ENCODE measurements at places on chromosomes 7 and 10.

- DNase-seq: no peak
These were observed 1.6 kb upstream of the ANKRD2 start for GRCh38 chr10:97570789-97571471.

DNA sequence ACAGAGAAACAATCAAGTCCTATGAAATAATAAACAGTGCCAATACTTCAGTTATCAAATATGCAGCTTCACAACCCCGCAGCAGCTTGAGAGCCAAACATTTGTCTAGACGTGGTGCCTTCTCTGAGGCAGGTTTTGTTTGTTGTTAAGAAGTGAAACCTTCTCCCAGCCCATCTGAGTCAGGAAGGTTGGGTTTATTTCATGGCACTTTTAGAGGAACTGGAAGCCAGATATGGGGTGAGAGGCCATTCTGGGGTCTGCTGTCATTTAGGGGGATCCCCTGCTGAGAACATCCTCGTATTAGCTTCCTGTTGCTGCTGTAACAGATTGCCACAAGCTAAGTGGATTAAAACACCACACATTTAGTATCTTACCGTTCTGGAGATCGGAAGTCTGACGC lies 113.6 kb downstream of the GRK5 start:
- no peak for DNase-seq

GRCh38 chr10:132738454-132739224 lies 47.3 kb downstream of the NKX6-2 start:
- no peak for DNase-seq

- no peak for DNase-seq
These were observed 18.8 kb downstream of the TMEM196 start for GRCh38 chr7:19754521-19755116.

GRCh38 chr7:13286916-13287315 lies 599.5 kb downstream of the ARL4A start:
- no peak for DNase-seq

DNA sequence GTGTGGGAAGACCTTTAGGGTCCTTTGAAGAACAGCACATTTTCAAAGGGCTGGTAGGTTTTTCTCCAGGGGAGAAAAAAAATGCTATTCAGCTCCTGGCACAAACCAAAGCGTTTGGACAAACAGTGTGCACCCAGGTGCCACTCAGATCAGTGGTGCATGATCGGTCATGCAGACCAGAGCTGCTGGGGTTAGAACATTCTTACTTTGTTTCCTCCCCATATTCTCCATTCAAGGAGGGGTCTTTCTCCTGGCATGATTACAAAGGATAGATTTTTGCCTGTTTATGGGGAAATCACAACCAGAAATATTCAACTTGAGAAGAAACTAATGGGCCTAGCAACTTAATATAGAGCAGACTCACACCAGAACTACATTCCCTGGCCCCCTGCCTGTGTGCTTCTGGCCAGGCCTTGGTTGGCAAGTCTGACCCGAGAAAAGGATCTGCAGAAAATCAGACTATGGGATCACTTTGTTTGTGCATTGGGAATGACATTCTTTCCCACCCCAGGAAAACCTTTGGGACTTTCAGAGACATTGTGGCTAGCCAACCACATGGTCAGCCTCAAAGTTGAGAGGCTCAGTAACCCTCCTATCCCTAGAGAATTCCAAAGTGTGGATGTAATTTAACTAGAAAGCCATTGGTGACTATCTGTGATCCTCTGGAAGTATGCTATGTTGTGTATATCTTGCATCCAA lies 82.3 kb upstream of the FGL2 start:
- DNase-seq: no peak

DNA sequence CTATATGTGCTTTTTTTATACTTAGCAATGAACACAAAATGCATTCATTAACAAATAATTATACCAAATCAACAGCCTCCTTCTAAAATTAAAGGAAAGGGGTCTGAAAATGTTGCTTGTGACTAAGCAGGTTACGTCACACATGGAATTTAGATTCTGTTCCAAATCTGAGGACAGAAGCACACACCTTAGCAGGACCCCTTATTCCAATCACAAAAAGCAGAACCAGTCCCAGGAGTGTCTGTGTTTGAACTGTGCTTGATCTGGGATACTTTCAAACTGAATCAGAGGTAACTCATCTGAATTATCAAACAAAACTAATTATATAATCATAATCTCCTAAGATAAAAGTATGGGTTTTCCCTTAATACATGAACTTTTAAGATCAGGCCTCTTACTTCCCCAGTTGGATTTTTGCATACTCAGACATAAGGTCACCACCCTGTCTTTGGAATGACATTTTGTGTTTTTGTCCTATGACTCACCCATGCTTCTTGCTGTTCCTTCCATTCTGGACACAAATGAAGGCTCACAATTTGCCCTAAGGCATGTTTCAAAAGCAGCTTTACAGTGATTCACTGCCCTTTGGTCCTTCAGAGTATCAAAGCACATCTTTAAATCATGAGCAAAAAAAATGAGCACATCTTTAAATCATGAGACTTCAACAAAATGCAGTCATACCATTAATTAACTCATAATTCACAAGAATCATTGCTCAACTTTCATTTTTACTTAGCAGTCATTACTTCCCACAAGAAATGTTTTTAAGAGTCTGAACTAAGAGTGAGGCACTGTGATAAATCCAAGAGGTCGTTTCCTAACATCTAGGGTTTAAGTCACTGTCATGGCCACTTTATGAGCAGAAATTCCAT lies 35.5 kb downstream of the SEMA3C start:
- DNase-seq: no peak

- DNase-seq: no peak
These were observed 91.4 kb upstream of the NEBL start for GRCh38 chr10:20988357-20988983.

DNA sequence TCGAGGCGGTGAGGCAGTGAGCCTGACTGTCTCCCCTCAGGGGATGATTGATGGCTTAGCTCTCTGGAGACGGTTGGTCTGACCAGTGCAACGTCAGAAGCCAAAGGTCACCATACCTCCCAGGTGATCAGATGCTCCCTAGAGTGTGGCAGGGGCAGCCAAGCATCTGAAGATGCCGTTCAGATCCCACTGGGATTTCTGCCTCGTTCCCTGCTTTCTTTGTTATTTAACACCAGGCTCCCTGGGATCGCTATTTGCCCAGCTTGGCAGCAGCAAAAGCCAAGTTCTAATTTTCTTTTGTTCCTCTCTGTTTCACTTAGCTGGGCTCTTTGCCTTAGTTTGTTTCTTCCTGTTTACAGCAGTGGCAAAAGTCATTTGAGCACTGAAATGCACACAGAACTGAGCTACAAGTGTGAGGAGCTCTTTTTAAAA lies 53.5 kb upstream of the SVIL start:
- DNase-seq: no peak

DNA sequence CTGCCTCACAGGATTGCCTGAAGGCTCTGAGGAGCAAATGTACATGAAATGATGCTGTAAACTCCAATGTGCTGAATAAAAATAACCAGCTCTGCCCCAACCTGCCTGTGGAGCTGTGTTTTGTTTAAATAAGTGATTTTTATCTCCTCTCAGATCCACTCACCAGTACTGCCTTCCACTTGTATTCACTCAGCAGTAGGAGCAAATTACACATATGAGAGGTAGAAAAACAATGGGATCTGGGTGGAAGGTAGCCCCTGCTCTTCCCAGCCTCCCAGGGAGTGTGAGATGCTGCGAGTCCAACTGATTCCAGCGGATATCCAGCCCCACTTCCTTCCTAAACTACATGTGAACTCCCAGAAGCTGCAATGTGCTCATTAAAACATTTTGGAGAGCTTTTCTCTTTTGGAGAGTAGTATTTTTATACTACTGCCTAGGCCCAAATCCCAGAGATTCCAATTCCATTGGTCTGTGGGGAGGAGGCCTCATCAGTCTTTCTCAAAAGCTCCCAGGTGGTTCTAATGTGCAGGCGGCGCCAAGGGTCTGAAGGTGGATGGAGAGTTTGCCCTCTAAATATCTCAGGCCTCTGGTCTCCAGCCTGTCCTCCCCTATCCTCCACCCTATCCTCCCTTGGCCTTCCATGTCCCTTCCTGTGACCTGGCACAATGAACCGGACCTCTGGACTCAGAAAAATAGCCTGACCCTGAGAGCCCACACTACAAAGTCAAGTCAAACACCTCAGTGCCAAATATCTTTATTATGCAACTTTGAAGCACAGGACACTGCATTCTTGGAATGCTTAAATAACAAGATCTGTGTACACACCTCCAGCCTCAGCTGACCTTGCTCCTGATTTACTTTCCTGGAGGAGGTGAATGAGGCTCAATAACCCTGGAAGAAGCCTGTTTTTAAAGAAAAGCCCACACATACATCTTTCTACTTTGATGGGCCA lies 46.2 kb downstream of the CPVL start:
- DNase-seq: no peak

DNA sequence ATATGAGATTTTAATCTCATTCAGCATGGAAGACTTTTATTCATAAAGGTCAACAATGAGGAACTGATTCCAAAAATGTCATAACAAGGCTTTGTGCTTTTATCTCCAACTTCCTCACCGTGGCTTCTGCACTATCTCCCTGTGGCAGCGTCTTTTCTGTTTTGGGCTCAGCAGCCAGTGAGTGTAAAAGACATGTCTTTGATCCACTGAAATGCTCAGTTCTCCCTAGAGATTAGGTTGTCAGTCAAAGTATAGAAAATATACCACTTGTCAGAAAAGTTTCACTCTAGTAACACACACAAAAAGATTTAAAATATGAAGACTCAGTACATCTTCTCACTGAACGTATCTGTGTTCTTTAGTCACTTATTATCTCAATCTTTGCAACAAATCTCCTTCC lies 901.8 kb upstream of the ZWINT start:
- no peak for DNase-seq

- no peak for DNase-seq
These were observed 99.0 kb downstream of the CAMK1D start for GRCh38 chr10:12448340-12448728.

DNA sequence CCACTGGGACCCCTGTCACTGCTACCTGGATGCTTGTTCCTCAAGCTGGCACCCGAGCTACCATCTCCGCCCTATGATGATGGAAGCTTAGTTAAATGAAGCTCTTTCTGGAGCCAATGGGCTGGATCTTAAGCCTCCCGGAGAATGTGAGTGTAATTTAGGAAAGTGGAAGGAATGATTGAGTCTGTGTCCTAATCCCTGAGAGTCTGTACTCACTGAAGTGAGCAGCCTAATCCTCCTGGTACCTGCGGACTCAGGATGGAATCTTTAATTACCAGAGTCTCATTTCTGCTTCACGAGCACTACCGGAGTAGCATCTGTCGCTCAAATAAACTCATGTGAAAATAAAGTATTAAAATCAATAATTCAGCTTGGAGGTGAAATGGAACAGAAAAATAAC lies 255.5 kb downstream of the WDR37 start:
- DNase-seq: no peak

DNA sequence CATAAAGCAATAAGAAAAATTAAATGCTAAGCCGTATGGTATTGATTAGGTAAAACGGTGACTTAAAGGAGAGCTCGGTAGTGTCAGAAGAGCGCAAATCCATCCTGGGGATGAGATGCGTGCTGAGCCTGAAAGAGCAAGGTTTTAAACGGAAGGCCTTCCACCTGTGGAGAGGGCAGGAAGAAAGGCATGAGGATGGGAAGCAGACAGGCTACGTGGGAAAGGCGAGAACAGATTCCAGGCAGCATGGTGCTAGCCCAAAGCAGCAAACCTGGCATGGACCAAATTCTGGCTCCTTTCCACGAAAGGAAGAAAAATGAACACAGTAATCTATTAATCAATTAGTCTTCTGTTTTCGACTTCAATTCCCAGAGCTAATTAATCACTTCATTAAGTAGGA lies 103.5 kb downstream of the HIPK2 start:
- no peak for DNase-seq

DNA sequence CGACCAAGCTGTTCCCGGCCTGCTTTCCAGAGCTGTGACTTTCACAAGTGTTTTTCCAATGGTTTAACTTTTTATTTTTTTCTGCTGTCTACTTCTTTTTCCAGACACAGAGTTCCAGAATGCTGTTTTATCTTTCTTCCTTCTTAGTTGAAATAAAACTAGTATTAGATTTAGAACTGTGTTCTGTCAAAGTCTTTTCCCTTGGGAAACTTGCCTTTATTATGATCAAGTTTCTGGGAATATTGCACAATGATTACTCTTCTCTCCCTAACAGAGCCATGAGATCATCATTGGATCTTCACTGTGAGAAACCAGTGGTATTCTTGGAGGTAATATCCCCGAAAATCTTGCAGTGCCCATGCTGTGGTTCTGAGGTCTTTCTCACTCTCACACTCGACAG lies 104.9 kb upstream of the KCND2 start:
- DNase-seq: no peak

DNA sequence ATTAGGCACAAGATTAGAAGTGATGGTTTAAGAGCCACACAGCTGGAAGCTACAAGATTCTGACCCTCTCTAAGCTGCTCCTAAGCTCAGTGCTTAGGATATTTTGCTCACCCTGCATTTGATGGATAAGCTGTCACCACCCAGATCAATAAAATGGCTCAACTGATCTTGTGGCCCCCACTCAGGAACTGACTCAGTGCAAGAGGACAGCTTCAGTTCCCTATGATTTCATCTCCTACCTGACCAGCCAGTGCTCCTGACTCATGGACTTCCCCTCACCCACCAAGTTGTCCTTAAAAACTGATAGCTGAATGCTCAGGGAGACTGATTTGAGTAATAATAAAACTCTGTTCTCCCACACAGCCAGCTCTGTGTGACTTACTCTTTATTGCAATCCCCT lies 833.8 kb downstream of the GRID1 start:
- no peak for DNase-seq

DNA sequence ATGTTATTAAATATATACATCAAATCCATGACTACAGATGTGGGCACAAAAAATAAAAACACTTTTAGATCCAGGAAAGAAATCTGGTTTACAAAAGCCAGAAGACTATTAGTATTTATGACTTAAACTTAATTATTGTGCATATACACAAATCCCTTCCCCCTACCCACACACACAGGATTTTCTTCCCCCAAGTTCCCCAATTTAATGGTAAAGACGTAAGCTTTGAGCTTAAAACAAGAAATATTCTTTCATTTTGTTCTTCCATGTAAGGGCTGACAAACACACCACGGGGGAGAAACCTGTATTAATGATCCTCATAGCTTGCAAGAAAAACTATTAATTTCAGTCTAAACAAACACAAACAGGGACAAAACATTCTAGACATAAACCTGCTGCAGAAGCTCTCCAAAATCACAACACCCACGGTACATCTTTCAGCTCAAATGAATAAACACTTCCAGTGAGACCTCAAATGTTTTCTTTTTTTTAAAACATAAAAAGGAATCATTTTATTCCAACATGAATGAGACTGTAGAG lies 28.5 kb downstream of the OSBPL3 start:
- no peak for DNase-seq

DNA sequence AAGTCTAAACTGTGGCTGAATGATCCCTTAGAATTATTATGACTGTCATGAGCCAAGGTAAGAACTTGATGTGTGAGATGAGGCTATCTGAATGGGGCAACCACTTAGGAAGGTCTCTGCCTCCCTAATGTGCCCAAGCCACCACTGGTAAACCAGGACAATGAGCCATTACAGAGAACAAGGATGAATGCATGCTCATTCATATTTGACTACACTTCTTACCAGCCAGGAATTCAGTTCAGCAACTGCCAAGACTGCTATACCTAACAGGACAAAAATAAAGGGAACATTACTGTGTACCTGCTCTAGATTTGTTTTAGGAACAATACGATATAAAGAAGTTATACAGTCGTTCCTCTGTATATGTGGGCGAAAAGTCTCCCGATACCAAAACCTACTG lies 23.0 kb downstream of the MPP7 start:
- DNase-seq: no peak

Data from stimulated activated CD4-positive, alpha-beta T cell treated with anti-CD3 and anti-CD28 coated beads, TNF-alpha, amount 100 ng/mL, for 1 hour (primary cell).